ENCODE measurements at places on chromosomes 3 and 15.

- peak; percentile 91 for DNase-seq
Measured at GRCh38 chr3:72288955-72289691, 504.2 kb upstream of the PROK2 start.

DNA sequence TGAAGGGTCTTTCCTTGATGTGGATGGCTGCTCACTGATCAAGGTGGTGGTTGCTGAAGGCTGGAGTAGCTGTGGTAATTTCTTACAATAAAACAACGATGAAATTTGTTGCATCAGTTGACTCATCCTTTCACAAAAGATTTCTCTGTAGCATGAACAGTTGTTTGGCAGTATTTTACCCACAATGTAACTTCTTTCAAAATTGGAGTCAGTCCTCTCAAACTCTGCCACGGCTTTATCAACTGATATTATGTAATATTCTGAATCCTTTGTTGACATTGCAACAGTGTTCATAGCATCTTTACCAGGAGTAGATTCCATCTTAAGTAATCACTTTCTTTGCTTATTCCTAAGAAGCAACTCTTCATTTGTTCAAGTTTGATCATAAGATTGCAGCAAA, 252.6 kb downstream of the UBE2E2 start:
- DNase-seq: peak; percentile 73

DNA sequence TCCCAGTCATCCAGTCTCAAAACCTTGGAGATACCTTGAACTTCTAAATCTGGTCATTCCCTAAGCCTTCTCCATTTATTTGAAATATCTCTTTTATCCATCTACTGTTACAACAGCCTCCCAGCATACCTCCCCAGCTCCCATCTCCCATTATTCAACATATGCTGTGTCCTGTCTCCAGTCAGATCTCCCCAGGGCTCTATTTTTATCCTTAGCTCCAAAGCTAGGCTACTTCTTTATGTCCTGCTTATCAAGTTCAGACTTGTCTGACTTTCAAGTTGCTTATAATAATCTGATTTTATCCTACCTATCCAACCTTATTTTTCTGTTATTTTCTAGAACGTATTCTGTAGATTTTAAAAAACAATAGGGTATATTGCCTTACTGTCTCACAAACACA, 44.2 kb downstream of the IQGAP1 start:
- DNase-seq: no peak

DNA sequence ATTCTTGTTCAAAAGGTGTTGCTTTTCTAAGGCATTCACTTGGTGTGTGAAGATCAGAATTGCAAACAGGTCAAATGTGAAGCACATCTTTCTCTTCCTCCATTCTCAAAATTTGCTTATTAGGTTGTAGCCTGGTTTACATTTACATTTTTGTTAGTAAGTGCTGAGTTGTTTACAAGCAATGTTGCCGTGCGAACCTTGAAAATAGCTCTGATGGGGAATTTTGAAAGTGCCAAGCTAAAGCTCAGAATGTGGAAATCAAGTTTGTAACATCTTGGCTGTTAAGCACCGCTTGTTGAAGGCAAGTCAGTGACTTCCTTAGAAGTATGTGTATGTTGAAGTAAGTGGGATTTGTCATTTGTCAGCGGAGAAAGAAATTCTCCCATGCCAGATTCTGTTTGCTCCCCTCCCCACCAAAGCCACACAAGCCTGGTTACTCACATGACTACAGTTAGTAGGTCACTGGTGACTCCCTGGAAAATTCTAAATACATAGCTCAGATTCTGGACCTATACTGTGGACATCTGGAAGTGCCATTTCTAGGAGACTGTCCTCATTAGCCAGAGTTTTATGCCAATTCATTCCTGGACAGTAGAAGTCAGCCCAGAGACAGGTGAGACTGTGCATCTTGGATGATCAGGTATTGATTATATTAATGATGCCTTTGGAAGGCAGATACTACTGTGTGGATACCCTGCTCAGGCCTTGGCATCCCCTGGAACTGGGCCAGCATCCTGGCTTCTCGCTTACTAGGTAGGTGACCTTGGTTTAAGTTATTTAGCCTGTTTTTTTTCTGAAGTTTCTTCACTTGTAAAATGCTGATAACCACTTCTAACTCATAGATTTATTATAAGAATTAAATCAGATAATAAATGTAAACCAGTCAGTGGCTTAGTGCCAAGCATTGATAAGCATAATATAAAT, 390.6 kb upstream of the SEMA6D start:
- DNase-seq: no peak

GRCh38 chr15:98868564-98868963, 139.0 kb downstream of the PGPEP1L start:
- DNase-seq: no peak

GRCh38 chr3:187746442-187747281, 1.4 kb upstream of the BCL6 start:
- DNase-seq: no peak

DNA sequence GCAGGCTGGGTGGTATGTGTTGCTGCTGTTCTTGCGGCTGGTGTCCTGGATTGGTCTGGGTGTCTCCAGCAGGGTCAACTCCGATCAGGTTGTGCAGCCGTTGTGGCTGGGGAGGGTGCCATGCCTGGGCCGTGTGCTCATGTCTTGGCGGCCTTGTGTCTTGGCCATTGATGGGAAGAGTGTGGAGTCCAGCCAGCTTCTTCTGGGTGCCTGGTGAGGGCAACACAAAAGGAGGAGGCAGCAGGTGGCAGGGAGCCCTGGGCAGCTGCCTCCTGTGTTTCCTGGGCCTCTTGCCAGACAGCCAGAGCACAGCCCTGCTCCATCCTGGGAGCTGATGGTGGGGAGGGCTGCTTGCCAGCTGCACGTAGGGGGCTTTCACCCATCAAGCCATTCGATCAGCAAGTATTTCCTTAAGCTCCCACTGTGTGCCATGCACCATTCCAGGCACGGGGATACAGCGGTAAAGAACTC, 4.3 kb downstream of the CHAC1 start:
- peak; percentile 42 for DNase-seq

DNA sequence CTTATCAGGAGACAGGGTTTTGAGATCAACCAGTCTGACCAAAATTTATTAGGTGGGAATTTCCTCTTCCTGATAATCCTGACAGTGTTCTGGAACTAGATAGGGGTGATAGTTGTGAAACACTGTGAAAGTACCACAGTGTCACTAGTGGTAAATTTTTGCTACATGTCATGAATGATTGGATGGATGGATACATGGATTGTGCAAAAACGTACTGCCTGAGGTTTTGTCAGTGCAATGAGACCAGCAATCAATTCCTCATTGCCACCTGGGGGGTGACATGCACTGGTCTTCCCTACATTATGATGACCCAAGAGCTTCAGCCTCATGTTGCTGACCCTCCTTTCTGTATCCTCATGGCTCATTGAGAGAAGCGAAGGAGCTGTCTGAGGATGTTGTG, 123.5 kb downstream of the SLCO3A1 start:
- DNase-seq: no peak

- no peak for DNase-seq
Measured at GRCh38 chr3:45885979-45886705, at the start of gene CCR9. Gene CCR9, plus strand, starts transcription at chr3:45886543. Its CDS starts 8,391 bp downstream, at chr3:45894934.

GRCh38 chr3:48555949-48556795, 431 bp downstream of the PFKFB4 start:
- DNase-seq: no peak

DNA sequence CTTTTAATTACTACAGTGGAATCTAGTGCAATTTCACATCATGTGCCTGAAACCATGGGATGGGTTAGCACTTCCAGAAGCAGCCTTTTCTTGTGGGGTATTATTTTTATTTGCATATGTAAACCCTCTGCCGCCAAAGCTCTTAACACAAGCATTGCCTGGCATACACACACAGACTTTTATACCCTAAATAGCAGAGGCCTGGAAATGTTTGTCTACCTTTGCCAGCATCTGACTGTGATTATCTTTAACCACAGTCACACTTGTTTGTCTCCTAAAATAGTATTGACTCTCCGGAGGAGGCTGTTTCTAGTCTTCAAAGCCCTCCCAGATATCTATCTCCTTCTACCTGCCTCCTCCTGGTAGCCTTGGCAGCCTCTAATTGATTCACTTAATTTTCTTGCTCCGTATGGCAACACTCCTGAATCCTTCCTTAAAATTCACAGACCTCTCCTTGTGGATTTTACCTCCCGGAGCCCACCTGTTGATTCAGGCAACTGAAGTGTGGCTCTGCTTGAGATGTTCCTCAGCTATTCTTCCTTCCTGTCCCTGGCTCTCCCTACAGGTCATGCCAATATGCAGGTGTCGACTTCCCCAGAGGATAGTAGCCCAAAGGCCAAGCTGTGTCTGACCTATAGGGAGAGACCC, 127.1 kb upstream of the UMPS start:
- no peak for DNase-seq

GRCh38 chr3:30644615-30645014, 38.2 kb downstream of the TGFBR2 start:
- peak; percentile 85 for DNase-seq

- no peak for DNase-seq
Measured at GRCh38 chr3:146195030-146195429, 34.0 kb upstream of the PLOD2 start.

DNA sequence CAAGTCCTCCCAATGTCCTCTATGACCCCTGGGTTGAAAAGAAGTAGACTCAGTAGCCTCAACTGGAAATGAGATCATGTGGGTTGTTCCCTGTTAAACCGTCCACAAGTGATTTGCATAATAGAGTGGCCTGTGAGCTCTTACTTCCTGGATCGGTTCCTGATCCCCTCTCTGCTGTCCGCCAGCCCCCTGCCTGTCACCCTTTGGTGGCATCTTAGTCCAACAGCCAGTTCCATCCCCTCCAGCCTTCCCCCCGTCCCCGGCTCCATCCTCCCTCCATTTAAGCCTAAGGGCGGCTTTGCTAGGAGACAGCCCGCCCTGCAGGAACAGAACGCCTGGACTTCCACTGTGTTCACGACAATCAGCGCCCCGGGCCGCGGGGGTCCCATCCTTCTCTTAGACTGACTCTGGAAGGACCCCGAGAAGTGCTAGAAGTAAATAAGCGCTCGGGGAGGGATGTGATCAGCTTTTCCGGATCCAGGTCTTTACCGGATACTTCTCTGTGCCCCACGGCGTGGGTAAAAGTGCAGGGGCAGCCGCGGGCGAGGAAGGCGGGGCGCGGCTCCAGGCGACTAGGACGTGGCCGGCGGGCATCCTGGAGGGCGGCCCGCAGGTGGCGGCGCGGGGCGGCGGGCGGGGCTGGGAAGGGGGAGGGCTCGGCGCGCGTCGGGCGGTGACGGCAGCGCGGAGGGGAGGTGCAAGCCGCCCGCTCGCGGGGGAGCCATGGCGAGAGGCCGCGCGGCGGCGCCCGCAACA, 51.2 kb upstream of the ULK4 start:
- DNase-seq: peak; percentile 62

DNA sequence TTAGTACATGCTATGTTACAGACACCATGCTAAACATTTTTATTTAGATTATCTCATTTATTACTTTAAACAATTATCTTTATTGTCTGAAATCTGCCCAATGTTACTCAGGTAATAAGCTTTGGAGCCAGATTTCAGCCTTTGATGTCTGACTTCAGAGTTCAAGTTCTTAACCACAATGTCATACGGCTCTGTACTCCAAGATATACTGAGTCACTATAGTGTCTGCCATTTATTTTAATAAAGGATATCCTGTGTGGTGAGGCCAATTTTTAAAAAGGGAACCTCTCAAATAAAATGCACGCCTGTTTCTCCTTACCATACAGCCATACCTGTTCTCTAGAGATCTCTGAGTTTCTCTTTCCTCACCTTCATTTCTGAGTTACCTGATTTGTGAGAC, 193.1 kb downstream of the EPHA3 start:
- peak; percentile 21 for DNase-seq

GRCh38 chr3:82627733-82628132, 866.3 kb upstream of the GBE1 start:
- DNase-seq: no peak

GRCh38 chr15:92095693-92096092, 242.2 kb downstream of the SLCO3A1 start:
- DNase-seq: no peak

DNA sequence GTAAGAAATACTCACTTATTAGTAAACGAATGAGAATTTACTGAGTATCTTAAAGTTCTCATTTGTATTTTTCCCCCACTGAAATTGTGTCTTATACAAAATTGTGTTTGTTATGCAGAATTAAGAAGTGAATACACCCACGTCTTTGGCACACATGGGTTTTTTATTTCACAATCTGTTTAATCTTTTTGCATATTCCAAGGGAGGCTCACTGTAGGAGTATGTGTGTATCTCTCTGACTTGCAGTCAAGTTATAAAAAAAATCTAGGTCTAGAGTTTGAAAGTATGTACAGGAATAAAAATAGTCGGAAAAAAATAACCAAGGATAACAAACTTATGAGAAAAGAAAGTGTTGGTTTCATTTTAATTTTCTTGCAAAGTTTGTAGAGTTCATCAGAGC, 255.2 kb downstream of the PDCD6IP start:
- no peak for DNase-seq

Data from fibroblast of skin of abdomen (primary cell).